Ureter (tissue), 1 donor: ENCODE measurements at places on chromosomes 2 and 18.

DNA sequence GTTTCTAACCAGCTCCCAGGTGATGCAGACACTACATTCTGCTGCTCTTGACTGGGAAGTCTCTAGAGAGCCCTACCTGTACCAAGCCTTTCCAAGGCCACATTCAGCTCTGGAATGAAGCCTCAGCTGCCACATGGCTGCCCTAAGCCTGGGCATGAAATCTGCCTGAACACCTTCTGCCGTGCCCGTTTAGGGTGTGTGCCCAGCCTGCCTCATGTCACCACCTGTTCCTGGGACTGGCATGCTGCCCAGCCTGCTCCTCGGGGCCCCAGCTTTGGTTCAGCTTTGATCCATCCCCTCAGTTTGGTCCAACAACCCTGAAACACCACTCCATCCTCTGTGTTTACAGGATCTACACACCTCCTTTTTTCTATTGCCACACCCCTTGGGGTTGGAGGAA lies 210.9 kb downstream of the L3MBTL4 start:
- DNase-seq = peak; percentile 53

DNA sequence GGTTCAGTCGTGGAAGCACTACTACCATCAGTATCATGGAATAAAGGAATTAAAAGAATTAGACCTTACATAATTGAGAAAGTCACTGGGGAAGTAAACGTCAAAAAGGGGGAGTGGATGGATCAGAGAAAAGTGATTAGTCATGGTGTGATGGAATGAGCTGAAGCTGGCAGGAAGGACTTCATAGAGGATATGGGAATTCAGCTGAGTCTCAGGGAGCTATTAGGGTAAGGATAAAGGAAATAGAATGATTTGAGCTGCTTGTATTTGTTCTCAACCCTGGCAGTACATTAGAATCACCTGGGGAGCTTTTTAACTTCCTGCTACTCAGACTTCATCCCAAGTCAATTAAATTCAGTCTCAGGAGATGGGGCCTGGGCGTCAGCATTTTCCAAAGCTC lies 53.4 kb upstream of the SETBP1 start:
- no peak for DNase-seq

- DNase-seq = no peak
These were observed 53.9 kb upstream of the B3GNT2 start for GRCh38 chr2:62142054-62142453.

DNA sequence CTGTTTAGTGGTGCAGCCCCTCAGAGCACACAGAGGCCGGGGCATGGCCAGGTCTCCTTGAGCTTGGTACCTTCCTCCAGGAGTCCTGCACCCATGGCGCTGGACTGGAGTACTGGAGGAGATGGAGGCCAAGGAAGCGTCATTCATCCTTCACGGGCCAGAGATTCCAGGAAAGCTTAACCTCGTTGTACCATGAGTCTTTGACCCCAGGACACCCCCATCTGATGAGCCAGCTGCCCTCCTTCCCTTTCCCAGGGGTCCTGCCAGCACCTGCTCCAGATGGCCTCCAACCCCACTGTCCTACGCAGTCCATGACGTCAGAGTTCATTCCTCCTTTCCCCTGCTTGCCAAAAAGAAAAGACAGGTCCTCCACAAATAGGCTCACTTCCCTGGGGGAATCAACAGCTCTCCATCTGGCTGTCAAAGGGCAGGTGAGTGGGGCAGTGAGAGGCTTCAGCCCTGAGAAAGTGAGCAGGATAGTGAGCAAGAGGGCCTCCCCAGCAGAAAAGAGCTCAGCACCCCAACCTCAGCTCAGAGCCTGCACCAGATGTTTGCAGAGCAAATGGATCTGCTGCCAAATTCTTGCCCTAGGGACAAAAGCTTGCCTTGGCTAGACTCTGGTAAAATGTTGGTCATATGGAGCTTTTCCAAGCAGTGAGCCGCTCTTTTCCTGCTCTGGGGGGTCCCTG lies 4.5 kb upstream of the NPPC start:
- peak; percentile 38 for DNase-seq

DNA sequence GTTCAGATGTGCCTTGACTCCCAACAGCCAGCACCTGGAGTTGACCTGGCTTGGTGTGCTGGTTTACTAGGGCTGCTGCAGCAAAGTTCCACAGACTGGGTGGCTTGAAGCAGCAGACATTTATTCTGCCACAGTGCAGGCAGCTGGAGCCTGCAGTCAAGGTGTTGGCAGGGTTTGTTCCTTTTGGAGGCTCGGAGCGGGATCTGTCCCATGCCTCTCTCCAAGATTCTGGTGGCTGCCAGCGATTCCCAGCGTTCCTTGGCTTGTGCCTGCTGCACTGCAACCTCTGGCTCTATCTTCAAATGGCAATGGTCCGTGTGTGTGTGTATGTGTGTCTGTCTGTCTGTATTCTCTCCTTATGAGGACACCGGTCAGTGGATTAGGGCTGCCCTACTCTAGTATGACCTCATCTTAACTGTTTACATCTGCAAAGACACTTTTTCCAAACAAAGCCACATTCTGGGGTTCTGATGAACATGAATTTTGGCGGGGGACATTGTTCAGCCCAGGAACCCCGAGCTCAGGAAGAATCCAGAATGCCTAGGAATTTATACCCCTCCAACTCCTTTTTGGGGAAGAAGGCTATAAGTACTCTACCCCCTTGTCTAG lies 44.7 kb upstream of the TMEM131 start:
- no peak for DNase-seq

- peak; percentile 51 for DNase-seq
These were observed 26.0 kb downstream of the CTAGE1 start for GRCh38 chr18:22391407-22392345.

DNA sequence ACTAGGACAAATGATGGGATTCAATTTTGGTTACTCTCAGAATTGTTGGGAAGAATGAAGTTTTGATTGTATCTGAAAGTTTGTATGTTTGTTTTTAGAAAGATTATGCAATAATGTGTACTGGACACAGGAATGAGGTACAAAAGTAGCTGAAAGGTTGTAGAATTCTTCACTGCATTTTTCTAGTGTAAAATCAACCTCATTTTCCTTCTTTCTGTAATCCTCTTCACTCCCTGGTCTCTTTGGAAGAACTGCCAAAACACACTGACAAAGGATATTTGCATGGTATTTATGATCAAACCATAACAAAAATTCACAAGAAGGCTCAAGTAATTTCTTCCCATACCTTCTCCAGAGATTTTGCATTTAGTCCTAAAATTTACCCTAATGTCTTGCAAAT lies 110.7 kb downstream of the ZEB2 start:
- DNase-seq = no peak

DNA sequence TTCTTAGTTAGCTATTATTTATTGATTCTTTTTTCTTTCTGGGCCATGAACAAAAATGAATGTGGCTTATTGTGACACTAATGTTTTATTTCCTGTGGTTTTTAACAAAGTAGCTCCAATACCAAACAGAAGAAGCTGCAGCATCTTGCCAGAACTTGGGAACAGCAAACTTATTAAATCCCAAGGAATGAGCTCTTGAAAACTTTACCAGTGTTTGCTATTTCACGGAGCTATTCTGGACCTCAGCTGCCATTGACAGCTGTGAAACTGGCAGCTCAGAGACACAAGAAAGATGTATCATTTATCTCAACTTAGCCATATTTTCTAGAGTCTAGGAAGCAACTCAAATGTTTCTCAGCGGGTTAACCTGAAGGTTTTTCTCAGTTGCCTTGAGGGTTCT lies 91.0 kb upstream of the NEUROD1 start:
- DNase-seq = no peak

DNA sequence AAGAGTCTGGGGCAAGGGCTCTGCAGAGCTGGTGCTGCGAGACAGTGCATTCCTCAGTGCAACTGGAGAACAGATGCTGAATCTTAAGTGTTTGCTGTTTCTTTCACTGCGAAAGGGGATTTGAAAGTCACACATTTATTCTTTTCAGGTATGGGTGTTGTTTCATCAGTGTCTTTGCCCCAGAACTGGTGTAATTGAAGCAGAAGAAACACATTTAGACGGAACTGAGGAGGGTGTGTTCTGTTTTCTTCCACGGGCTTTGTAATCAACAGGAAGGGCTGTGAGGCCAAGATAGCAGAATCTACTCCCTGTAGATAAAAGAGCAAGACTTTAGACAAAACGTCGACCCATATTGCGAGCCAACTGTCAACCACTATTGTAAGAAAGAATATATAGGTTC lies 151.9 kb downstream of the EPHA4 start:
- no peak for DNase-seq

GRCh38 chr2:105176429-105176828 lies 65.1 kb upstream of the GPR45 start:
- DNase-seq = peak; percentile 54

GRCh38 chr18:58529714-58530354 lies 99.1 kb downstream of the ALPK2 start:
- DNase-seq = no peak

GRCh38 chr2:85826990-85827878 lies 61.6 kb downstream of the ST3GAL5 start:
- peak; percentile 79 for DNase-seq

DNA sequence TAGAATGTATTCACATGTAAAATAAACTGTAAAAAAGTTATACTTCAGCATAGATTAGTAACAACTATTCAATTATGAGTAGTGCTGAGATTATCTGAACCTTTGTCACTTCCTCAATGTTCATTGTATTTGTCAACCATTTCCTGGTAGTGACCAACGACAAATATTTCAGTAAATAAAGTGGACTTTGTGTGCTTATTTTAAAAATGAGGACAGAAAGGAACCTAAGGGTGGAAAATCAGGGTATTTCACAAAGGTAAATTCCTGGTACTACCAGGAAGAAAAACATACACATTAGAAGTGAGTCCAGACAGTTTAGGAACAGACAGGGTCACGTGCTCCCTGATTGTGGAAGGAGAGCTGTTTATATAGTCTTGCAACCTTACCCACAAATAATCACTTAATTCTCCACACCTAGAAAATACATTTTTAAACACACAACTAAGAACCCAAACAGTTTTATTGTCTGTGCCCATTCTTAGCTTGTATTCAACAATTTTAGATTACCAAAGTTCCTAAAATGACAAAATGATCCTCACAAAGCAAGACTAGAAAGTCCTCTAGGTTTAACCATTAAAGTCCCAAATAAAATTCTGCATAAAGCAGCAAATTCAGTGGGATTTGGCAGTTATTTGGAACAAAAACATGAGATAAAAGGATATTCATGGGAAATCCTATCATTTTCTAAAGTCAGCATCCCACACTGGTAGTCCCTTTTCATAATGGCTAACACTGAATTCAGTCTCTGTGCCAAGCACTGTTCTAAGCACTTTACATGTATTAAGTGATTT lies 28.2 kb downstream of the PELI1 start:
- DNase-seq = no peak

DNA sequence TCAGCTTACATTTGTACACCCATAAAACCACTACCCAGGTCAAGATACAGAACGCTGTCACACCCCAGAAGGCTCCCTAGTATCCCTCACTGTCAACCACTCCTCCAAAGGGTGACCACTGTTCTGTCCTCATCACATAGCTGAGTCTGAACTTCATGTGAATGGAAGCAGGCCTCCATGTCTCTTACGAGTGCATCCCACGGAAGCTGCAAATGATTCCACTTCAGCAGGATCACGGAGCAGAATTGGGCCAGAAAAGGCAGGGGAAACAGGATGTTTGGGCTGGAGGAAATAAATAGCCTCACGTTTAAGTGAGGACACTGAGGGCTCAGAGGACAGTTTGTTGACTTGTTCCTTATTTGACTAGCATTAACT lies 38.4 kb downstream of the LBH start:
- no peak for DNase-seq

- DNase-seq = no peak
These were observed 204.1 kb upstream of the VRK2 start for GRCh38 chr2:57842531-57842930.
